Hematopoietic multipotent progenitor cell treated with erythropoietin and hydrocortisone succinate and interleukin-3 and kit ligand, for 17 days (in vitro differentiated cells): ENCODE measurements at places on chromosomes 6 and 20.

DNA sequence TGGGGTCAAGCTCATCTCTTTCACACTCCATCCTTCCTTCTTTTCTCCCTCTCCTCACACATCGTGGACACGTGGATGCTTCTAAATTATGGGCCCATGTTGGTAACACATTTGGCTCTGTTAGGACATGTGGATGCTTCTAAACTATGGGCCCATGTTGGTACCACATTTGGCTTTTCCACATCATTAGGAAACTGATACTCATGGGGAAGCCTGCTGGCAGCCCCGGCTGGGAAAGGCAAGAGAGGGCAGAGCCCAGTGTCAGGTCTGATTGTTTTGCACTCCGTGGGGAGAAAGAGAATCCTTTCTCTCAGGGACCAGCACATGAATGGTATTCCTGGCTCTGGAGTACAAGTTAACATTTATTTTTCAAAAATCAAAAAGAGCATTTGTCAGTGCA is 4.0 kb upstream of the CST1 start:
- DNase-seq: no peak

DNA sequence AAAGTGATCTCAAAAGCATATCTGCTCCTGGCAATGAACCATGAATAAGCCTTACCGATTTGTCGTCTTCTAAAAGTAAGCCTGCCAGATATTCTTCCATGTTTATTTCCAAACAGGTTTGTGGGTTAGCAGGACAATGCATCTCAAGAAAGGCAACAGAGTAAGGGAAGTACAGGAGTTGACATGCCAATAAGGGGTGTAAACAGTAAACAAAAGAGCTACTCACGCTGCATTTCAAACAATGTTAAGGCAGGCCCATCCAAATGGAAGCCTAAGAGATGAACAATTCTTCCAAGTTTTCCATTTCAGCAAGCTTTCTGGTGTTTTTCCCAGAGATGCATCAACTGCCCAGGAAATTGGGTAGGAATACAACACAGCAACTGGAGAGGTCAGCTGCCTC is 27.8 kb upstream of the CRIP3 start:
- no peak for DNase-seq

GRCh38 chr20:32387252-32387651 is 29.1 kb downstream of the ASXL1 start:
- DNase-seq: no peak

DNA sequence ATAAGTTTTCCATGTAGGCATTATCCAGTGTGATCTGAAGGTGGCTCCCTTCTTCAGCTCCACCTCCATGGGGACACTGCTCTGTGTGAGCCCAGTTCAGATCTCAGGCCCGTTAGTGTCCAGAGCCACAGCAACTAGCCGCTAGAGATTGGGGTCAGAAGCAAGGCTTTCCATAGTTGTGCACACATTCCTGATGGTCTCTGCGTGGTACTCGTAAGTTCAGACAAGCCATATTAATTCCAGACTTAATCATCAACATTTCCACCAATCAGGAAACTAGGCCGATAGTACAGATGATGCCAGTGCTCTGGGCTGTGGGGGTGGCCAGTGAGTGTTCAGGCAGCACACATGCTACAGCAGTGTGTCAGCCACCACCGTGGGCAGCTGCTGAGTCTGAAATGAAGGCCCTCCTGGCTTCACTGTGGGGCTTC is 17.5 kb upstream of the SYNCRIP start:
- DNase-seq: no peak

DNA sequence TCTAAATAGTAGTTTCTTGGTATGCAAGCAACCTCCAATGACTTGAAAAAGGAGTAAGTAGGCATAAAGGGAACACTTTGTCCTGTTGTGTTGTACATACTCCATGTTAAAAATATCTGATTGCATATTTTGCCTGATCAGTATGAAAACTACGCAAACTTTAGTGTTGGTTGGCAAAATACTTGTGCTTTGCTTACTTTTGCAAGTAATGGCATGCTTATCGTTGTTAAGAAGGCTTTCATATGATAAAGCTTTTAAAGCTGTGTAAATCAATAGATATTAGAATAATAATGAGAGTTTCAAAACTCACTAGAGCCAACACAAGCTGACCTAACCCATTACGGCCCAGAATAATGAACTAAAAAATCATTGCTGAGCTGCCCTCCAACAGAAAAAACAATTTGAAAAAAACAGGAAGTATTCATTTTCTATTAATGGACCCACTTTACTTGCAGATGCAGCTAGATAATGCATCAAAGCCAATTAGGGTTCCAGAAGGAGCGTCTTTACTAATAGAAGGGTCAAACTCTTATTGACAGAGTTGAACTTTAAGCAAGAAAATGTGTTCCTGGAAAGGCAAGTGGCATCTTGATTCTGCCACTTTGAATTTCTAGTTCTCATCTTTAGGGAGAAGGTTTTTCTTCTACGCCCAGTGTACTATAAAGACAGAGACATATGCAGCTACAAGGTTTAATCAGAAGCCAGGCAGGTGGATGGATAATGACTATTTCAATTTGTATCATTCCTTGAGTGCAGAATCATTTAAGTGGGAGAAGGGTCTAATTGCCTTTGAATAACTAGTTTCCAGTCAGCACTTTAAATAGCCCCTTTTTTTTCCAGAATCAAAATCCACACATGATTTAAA is 82.2 kb downstream of the SNAP25 start:
- no peak for DNase-seq

GRCh38 chr20:40654876-40655275 is 34.2 kb downstream of the MAFB start:
- no peak for DNase-seq

DNA sequence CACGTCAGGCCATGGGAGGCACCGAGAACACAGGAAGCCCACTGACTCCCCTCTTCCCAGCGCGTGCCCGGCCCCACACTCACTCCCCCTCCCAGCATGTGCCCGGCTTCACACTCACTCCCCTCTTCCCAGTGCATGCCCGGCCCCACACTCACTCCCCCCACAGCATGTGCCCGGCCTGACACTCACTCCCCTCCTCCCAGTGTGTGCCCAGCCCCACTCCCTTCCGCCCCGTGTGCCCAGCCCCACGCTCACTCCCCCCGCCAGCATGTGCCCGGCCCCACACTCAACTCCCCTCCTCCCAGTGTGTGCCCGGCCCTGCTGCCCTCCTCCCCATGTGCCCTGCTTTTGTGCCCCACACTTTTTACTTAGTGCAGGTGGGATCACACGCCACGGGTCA is 9.7 kb downstream of the RTEL1 start:
- no peak for DNase-seq

DNA sequence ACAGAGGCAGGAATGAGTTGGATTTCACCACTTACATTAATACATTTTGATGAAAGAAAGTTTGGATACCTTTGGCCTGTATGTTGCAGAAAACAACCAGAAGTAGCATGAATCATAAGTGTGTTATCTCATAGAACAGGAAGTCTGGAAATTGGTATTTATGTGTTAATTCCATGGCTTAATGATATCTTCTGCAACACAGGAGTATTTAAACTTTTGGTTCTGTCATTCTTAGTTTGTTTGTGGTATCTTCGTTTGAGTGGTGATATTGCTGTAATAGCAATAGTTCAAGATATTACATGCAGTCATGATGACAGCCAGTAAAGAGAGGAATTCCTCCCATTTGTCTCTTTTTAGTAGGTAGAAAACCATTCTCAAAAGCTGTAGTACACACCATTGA is 177.3 kb downstream of the CDKAL1 start:
- no peak for DNase-seq

GRCh38 chr6:138092686-138093085 is 14.5 kb downstream of the PERP start:
- no peak for DNase-seq

DNA sequence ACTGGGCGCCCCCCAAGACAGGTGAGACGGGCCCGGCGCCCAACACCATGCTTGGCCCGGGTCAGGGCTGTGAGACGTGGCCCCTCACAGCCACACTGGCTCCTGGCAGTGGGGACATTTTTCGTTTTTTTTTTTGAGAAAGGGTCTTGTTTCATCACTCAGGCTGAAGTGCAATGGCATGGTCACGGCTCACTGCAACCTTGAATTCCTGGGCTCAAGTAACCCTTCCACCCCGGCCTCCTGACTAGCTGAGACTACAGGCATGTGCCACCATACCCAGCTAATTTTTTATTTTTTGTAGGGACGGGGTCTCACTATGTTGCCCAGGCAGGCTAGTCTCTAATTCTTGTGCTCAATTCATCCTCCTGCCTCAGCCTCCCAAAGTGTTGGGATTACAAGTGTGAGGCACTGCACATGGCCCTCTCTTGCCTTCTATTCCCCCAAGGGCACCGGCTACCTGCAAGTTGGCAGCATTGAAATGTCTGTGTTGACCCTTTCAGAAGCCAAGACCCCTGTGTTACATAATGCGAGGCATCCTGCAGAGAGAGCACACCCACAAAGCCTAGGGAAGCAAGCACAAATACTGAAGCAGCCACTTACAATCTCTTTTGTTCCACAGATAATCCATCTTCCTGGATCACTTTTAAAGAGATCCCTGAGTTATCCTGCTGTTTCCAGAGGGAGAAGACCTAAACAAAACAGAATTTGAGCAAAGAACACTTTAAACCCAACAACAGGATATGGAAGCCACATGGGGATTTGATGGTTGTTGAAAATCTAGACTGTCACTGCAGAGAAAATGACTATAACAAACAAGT is 57.5 kb upstream of the SLC4A11 start:
- DNase-seq: no peak

- no peak for DNase-seq
Observed at GRCh38 chr20:59047938-59048680, 5.5 kb upstream of the PRELID3B start.

DNA sequence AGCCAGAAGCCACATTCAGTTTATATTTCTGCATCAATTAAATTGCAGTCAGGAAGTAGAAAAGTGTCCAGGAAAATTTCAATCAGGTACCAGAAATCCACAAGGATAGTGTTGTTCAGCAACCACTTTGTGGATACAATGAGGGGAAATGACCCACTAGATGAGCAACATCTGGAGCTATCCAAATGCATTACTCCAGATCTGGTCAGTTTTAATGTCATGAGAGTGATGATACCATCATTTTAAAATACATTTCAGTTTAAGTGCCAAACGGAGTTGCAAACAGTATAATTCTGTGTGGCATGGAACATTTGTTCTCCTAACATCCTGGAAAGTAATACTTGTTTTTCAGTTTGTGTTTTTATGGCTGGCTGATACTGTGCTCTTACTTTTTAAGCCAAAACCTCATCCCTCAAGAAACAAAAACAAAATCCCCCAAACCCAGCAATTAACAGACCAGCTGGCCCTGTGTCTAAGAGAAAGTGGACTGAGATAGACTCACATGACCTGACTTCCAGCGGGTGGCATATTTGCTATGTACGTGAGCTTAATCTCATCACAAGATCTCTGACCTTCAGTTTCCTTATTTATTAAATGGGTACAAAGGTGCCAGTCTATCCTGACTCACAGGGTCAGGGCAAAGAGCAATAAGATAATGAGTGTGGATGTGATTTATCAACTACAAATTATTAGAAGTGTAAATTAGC is 58.8 kb upstream of the CNKSR3 start:
- no peak for DNase-seq

GRCh38 chr20:19828232-19828631 is 70.2 kb downstream of the RIN2 start:
- no peak for DNase-seq

DNA sequence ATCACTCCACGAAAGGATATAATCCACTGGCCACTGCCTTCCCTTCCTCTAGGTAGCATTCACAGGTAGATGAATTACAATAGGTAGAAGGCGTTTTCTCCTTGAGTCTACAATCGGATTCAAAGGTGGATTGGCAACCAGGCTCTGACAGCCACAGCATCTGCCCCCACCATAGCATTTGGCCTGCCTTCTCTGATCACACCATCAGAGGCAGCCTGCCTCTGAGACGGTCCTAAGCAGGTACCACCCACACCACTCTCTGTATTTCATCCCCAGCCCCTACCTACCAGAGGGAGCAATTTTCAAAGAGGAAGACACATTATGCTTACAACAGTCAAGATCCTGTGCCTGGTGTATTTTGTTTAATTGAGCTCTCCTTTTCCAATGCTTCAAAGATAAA is 210.5 kb upstream of the SPTLC3 start:
- DNase-seq: no peak

- DNase-seq: no peak
Observed at GRCh38 chr6:33452496-33452895, 1.9 kb upstream of the ZBTB9 start.

- no peak for DNase-seq
Observed at GRCh38 chr6:136404007-136404406, 114.4 kb upstream of the BCLAF1 start.

DNA sequence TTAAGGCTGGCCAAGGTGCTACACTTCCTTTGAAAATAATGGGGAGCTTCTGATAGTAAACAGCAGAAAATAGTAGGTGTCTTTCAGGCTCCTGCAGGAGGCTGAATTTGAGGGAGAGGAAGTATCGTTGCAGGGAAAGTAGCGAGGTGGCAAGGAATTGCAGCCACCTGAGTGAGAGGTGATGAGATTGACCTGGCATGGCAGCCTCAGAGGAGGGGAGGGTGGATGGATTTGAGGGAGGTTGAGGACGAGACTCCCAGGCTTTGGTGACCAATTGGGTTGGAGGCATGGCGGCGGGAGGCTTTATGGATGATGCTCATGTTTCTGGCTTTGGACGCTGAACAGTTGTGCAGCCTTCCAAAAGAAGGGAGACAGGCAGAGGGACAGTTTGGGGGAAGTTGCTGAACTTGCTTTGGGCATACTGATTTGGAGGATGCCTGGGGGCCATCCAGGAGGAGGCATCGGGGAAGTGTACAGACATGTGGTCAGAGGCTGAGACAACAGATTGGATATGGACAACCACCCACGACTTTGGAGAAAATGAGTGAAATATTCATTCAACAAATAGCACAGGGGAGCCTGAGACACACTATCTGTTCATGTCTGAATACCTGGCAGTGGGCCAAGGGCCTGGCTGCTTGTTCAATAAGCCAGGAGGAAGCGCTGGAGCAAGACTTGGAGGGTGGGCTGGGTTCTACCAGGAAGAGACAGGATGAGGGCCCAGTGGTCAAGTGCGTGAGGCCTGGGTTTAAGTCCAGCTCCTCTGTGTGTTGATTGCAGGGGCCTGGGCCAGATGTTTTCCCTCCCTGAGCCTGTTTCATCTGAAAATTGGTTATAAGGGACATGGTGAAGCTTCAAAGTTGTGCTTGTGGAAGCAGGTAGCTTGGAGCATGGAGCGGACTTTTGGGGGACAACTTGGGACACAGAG is 113.2 kb downstream of the CEBPB start:
- DNase-seq: peak; percentile 36

- DNase-seq: peak; percentile 93
Observed at GRCh38 chr20:324177-325044, 941 bp upstream of the SOX12 start.

GRCh38 chr6:34475238-34475682 is 9.4 kb downstream of the PACSIN1 start:
- DNase-seq: no peak

DNA sequence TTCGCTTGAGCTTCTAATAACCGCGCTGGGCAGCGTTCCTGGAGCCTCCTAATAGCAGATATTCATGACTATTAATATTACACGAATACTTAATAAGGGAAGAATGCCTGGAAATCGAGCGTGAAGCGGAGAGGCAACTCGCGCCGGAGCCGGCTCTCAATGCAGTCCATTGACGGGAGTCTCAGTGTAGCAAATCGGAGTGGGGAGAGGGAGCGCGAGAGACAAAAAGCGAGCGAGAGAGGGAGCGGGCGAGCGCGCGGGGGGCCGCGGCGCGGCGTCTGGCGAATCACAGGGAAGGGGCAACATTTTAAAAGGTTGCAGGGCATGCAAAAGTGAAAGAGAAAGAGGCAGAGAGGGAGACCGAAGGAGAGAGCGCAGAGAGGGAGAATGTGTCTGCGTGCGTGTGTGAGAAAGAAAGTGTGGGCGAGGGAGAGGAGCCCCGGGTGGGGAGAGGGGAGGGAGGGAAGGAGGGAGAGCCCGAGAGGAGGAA is 2.9 kb downstream of the TFAP2A start:
- DNase-seq: no peak

- DNase-seq: peak; percentile 85
Observed at GRCh38 chr20:35207950-35208611, 18.4 kb upstream of the MMP24 start.
